ENCODE measurements at places on chromosomes 13 and 19.

DNA sequence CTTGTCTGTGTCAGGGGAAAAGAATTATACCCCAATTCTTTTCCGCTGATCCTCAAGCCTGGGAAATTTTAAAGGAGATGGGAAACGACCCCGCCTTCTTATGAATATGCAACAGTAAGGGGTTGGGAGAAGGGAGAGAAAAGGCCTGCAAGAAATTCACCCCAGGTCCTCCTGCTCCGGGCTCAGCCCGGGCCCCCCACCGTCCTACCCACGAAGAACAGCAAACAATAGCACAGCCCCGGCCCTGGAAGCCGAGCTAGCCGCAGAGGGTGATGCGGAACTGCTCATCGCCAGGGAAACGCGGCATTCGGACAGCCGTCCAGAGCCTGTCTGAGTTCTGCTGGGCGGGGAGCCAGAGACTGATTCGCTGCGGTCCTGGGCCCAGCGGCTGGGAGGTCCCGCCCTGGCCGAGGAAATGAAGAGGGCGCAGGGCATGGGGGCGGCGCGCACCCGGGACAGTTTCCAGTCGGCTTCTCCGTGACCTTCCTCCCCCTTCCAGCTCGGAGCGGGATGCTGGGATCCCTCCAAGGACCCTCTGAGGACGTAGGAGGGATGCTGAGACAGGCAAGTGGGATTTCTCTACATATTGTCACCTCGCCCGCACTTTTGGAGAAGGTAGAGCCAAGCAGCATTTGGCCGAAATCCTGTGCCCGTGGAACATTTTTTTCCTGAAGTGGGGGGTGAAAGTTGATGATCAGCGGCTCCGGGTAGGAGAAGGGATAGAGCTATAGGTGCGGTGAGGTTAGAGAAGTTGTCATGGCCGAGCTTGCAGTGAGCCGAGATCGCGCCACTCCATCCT, 82.3 kb upstream of the C1QTNF9B start:
- DNase-seq: peak; percentile 55

- peak; percentile 93 for DNase-seq
Measured at GRCh38 chr19:15779756-15780476, 7.5 kb upstream of the OR10H5 start.

GRCh38 chr13:27928353-27928804, 8.6 kb downstream of the PDX1 start:
- DNase-seq: no peak

DNA sequence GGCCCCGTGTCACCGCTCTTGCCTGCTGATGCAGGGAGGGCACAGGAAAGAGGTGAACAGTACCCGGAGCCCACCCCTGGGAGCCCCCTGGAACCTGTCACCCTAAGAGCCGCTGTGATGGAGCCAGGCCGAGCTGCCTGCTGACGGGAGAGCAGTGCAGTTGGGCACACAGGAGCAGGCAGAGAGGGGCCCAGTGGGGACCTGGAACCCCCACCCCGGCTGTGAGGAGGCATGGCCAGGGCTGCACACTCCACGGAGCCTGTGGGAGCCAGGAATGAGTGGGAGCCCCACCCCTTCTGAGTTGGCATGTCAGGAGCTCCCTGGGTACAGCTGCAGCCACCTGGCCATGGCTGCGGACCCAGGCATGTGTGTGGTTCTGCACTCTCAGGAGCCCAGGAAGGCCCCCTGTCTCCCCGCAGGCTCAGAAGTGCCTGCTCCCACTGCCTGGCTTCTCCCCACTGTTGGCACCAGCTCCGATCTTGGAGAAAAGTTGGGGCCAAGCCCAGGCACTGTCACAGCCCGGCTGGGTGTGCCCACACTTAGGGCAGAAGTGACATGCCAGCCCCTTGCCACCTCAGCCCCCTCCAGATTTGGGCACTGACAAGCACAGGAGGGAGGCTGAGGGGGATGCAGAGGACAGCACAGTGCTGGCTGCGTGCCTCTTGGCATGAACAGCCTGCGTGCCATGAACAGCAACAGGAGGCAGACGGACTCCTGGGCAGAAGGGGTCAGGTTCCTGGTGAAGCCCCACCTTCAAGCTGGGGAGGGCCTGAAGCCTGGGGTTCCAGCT, 6.3 kb downstream of the CFAP97D2 start:
- no peak for DNase-seq

DNA sequence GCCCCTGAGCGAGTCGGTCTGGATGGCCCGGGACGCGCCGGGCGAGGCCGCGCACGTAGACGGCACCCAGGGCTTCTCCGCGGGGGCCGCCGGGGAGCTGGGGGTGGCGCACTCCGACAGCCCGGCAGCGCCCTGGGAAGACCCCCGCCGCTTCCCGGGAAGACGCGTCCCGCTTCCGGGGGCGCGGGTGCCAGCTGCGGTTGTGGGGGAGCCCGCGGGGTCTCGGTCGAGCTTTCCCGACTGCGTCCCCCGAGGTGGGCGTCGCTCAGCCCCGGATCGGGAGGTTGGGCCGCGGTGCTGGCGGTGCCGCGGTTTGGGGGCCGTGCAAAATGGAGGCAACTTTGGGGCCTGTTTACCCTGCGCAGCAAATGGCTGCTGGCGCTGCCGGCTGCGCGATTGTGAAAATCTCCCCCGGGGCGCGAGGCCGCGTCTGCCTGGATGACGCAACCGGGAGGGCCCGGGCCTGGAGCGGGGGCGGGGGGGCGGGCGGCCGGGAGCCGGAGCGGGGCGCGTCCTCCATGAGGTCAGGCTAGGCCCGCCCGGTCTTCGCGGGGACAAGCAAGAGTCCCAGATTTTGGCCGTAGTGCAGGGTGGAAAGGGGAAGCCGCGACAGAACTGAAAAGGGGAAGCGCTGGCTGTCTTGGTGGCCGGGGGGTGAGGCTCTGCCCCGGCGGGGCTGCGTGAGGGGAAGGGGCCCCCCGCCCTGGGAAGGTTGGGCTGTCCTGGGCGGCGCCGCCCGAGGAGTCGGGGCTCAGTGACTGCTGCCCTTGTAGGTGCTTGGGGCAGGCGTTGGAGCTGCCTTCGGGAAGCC, 11.3 kb downstream of the PEAK3 start:
- no peak for DNase-seq

DNA sequence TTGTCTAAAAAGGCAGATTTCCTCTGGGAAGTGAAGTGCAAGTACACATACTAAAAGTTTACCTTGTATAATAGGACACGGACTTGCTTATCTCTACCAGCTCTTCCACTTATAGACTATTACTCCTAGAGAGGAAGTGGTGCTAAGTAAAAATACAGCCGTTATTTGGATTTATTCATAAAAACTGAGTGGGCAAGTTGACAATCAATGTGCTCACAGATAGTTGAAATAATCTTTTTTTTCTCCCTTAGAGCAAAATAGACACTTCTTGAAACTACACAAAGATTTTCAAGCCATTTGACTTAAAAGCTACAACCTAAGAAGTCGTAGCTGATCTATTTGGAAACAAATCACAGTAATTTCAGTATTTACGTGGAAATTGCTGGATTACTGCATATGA, 2584.7 kb upstream of the PCDH20 start:
- DNase-seq: no peak

GRCh38 chr13:97490702-97491307, 56.8 kb downstream of the RAP2A start:
- no peak for DNase-seq

DNA sequence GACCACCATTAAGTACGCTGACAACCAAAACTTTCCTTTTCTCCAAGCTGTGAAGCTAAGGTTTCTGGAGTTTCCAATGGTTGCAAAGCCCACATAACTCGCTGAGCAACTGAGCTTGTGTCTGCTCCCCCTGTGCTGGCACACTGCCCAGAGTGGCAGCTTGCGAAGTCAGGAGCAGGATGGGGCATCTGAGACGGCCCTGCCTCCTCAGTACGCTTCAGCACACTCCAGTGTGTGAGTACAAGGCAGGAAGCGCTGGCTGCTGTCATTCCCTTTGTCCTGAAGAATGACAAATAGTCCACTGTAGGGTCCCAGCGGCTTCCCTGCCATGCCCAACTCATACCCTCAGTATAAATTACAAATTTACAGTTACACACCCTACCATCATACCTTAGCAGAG, 51.5 kb downstream of the SKA3 start:
- DNase-seq: peak; percentile 38

DNA sequence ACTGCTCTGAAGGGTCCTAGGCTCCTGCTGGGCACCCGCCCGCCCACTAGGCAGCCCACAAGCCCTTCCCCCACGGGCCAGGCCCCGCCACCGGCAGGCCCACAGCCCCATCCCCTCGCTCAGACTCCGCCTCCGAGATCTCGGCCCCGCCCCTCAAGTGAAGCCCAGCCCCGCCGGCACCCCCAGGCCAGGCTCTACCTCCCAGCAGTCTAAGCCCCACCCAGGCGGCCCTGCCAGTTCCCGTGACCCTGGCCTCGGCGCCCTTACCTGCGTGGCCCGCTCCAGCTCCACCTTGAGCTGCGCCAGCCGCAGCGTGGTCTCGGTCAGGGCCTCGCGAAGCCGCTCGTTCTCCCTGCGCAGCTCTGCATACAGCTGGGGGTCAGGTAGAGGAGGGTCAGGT, 16.3 kb downstream of the EPS8L1 start:
- DNase-seq: no peak

DNA sequence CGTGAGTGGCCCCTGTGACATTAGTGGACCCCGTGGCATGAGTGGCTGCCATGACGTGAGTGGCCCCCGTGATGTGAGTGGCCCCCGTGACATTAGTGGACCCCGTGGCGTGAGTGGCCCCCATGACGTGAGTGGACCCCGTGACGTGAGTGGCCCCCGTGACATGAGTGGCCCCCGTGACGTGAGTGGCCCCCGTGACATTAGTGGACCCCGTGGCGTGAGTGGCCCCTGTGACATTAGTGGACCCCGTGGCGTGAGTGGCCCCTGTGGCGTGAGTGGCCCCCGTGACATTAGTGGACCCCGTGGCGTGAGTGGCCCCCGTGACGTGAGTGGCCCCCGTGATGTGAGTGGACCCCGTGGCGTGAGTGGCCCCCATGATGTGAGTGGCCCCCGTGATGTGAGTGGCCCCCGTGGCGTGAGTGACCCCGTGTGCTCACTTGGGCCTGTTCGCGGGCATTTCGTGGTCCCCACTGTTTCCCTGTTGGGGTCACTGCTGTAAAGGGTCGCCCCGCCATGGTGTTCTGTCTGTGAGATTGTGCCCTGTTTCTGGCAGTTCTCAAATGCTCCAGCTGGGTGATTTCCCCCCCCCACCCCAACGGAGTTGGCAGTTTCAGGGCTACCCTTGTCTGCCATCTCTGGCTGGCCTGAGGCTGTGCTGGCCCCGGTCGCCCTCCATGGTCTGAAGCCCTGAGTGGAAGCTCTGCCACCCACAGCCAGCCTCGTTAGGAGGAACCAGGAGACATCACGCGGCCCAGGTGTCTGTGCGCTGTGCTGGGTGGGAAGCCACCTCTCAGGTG, 64.2 kb downstream of the MCF2L start:
- DNase-seq: no peak

GRCh38 chr19:34173193-34173956, 1.1 kb downstream of the LSM14A start:
- DNase-seq: peak; percentile 42

DNA sequence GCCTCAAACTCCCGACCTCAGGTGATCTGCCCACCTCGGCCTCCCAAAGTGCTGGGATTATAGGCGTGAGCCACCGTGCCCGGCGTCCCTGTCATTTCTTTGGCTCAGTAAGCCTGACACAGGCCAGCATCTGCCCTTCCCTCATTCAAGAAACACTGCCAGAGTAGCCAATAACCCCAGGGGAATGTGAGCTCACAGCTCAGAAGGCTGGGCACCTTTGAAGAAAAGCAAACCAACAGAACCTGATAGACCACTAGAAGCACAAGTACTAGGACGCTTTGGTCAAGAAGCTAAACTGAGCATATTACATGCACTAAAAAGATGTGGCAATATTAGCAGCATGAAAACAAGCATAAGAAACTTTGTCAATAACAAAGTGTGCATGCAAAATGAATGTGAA, 14.2 kb downstream of the SIGLEC5 start:
- DNase-seq: no peak
